Stomach (tissue), 19 donors: ENCODE measurements at places on chromosomes 3 and 15.

GRCh38 chr15:56244811-56245576, 1.3 kb upstream of the RFX7 start:
- no peak for DNase-seq

DNA sequence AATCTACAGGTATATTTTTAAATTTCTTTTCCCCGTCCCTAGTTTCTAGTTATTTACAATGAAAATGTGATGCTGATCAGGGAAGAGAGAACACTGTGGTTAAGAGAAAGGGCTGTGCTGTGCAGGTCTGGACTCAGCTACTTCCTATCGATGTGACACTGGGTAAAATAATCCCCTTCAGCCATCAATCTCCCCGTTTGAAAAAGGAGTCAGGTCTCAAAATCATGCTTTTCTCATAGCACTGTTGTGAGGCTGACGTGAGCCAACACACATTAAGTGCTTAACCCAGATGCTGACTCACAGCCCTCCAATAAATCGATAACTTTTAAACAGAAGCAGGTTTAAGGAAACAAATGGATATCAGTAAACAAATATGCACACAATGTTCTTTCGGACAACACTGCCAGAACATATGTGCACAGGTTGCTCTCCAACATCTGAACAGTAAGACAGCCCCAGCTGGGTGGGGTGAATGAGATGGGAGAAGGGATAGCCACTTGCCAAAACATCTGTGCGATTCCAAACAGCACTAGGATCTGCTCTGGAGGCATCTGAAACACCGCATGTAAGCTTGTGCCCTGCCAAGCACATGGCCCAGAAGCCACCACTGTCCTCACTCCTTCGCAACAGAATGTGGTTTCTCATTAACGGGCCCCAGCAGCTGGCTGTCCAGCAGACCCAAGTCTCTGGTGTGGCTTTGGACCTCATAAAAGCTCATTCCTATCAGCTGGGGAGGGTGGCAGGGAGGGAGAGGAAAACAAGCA, 143.2 kb upstream of the PRICKLE2 start:
- DNase-seq = no peak

DNA sequence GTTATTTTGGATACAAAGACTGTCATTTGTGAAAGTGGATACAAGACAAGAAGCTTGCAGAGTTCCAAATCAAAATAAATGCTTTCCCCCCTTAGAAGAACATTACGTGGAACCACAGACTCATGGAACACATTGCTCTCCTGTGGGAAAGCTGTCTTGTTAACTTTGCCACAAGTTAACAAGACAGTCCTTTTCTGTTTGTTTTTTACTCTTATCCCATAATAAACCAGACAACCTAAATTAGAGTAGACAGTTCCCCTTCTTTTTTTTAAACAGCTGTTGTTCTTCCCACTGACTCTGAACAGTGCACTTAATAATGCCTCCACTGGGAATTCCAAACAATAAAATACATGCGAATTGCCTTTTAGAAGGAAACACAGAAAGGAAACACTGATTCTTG, 255.3 kb upstream of the UBE2E2 start:
- peak; percentile 28 for DNase-seq

DNA sequence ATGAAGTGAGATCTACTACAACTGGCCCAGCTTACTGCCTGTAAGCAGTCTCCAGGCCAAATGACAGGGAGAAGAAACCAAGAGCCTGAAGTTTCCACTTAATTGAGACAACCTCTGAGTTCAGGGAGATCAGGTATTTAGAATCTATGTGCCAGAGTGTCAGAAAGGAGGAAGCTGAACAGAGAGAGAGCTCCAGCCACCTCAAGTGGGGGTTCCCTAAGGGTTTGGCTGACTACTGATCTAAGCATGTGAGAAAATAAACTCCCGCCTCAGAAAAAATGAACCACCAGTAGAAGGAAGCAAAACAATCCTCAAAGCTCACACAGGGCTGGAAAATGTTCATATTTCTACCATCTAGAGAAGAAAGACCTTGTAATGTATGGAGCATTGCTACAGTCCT, 25.0 kb downstream of the ADAM10 start:
- DNase-seq = peak; percentile 55

GRCh38 chr3:32200992-32201758, 37.3 kb upstream of the CMTM8 start:
- DNase-seq = peak; percentile 29

GRCh38 chr15:71182522-71182921, 67.3 kb downstream of the THSD4 start:
- no peak for DNase-seq

DNA sequence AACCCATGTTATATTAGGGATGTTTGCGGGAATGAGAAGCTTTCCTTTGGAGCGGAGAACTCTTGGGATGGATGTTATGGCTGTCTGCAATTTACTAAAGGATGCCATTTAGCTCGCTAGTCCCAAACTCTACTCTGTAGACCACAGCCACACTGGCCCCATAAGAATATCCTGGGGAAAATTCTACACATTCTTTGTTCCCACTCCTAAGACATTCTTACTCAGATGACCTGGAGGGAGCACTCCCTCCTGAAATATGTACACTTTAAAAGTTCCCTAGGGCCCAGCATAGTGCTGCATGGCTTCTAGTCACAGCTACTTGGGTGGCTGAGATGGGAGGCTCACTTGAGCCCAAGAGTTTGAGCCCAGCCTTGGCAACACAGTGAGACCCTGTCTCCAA, 288.7 kb upstream of the RORA start:
- DNase-seq = no peak

- peak; percentile 37 for DNase-seq
Observed at GRCh38 chr3:113193719-113194118, 17.6 kb upstream of the BOC start.

DNA sequence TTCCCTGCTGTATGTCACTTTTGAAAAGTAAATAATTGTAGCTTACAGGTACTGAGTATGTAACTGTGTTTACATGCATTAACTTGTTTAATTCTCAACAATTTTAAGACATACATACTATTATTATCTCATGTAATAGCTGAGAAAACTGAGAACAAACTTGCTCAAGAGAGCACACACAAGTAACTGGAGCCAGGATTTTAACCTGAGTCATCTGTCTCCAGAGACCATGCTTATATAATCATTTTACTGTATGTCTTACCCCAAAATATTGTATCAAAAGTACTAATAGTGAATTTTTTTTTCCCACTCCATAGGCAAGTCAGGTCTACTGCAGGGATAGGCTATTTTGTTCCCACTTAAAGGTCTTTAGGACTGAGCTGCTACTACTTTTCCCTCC, 95.4 kb downstream of the FEZF2 start:
- no peak for DNase-seq

DNA sequence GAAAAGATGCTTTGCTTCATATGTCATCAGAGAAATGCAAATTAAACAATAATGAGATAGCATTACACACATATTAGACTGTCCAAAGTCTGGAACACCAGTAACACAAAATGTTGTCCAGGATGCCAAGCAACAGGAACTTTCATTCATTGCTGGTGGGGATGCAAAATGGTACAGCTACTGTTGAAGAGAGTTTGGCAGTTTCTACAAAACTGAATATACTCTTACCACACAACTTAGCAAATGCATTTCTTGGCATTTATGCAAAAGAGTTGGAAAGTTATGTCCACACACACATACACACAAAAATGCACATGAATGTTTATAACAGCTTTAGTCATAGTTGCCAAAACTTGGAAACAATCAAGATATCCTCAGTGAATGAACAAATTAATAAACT, 195.2 kb upstream of the MME start:
- no peak for DNase-seq

DNA sequence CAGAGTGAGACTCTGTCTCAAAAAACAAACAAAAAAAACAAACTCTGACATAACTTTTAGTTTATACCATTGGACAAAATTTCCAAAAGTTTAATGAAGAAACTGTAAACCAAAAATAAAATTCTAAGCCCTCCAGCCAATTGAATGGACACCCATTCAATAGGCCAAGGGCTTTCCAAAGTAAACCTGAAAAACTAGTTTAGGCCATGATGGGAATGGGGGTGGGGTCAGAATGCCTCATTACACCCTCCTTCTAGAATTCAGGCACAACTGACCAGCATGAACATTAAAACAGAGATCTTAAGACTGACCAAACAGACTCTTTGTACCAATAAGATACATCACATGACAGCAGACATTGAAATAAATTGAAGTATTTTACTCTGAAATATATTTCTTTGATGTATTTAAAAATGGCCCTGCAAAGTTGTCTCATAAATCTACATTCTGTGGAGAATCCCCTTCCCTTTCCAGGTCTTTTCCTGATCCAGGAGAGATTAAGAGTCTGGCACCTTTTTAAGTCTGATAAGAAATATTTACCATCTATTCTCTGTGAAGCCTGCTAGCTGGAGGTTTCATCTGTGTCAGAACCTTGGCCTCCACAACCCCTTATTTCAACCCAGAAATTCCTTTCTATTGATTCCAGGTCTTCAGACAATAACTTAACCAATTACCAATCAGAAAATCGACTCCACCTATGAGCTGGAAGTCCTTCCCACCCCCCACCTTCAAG, 15.7 kb downstream of the THOC7 start:
- peak; percentile 28 for DNase-seq

- no peak for DNase-seq
Observed at GRCh38 chr3:38214560-38214959, 49.2 kb downstream of the OXSR1 start.

GRCh38 chr15:25092661-25093060, 137.9 kb downstream of the SNRPN start:
- no peak for DNase-seq

GRCh38 chr3:11390411-11391131, 118.4 kb downstream of the ATG7 start:
- no peak for DNase-seq

GRCh38 chr3:57126244-57126643, 38.9 kb downstream of the IL17RD start:
- DNase-seq = no peak

DNA sequence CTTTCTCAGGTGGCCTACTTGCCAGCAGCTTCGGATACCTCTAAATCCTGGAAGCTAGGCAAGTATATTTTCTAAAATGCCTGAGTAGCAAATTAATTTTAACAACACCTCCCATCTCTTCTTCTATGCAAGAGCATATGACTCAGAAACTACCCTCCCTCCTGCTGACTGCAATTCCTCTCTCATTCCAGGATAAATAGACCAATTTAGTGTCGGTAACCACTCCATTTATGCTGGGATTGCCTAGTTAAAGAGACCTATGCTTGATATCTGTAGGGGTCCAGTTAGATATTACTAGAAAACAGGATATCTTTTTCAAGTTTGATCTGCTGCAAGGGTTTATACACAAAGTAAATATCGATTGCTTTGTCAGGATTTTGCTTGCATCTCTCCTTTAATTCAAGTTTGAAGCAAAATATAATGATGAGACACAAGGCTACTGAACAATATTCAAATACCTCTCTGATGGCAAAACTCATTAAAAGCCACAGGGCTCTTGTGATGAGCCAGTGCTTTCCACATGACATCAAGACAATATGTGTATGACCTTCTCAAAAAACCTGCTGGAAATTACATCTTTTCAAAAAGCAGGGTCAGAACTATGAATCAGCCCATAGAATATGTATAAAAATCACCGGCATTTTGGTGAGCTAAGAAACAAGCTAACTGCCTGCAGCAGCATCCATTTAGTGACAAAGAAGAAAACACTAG, 491.6 kb upstream of the NECTIN3 start:
- no peak for DNase-seq

DNA sequence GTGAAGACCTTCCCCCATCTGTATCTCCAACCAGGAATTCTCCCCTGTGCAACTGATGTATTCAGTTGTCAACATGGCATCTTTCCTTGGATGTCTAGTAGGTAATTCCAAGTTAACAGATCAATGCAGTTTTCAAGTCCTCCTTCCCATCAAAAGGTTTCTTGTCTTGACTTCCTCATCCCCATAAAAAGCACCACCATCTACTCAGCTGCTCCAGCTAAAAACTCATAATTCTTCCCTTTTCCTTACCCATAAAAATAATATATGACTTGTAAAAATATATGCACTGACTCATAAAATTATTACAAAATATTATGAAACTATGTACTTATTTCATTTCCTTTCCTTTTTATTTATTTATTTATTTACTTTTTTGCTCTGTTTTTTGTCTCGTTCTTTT, 5.0 kb upstream of the CAND2 start:
- no peak for DNase-seq

DNA sequence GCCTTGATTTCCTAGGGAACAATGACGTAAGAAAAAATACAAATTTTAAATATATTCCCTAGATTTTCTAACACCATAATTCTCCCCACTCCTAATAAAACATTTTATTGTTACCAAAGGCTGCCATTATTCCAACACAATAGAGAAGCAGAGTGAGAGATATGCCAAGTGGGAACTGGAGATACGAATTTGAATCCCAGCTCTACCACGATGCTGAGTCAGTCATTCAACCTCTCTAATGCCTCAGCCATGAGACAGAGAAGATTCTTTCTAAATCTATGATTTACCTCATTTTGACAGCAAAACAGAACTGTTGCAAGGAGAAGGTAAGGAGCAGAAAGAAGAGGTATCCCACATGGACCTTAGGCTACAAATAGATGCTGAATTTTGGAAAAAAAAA, 112.5 kb downstream of the IGF2BP2 start:
- no peak for DNase-seq

DNA sequence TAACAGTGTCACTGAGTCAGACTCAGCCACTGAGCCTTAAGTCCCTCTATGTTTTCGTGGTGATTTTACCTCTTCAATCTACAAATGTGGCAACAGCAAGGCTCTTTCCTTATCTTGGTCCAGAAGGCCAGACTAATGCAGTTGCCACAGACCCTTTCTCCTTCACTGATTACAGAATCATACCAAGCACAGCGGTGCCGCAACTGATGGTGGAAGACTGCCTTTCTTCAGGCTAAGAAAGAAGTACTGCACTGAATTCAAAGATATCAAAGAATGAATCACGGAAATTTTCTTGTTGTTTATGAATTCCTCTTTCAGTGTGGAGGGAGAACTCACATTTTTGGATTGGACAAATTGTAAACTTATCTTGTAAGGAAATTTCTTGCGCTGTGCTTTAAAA, 18.6 kb downstream of the DCP1A start:
- DNase-seq = no peak

GRCh38 chr3:81299481-81299880, 462.0 kb downstream of the GBE1 start:
- no peak for DNase-seq

DNA sequence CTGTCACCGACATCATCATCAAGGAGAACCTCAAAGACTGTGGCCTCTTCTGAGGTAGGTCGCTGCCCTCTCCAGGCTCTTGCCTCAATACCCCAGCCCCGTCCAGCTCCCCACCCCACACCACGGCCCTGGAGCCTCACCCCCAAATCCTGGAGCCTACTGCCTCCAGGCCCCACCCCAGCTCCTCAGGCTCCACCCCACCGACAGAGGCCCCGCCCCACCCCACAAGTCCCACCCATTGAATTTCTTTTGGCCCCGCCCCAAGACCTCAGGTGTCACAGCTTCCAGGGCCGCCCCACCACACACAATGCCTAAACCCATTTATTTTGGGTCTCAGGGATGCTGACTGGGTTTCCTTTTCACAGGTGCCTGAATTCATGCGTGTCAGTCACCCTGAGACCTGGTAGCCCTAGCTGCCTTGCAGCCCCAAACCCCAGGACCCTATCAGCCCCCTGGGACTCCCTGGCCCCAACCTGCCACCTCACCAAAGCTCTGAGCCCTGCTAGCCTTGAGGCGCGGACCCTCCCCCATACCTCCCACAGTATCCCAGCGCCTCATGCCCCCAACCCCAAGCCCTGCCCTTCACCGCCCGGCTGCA, 3.6 kb downstream of the GNAT1 start:
- peak; percentile 42 for DNase-seq

GRCh38 chr3:179565496-179565895, 2.8 kb downstream of the ACTL6A start:
- DNase-seq = no peak

GRCh38 chr3:97821287-97821773, 481 bp upstream of the CRYBG3 start:
- peak; percentile 45 for DNase-seq

- no peak for DNase-seq
Observed at GRCh38 chr3:55725681-55726500, 238.8 kb upstream of the WNT5A start.
